Cerebellar cortex (tissue), 1 donor: ENCODE measurements at places on chromosomes 3 and 15.
A peak's percentile ranks its signal among the peaks of the same experiment; 100 is the strongest.

GRCh38 chr15:83396101-83396500, 51.0 kb upstream of the SH3GL3 start:
- DNase-seq, result no peak

- no peak for DNase-seq
Observed at GRCh38 chr3:182967218-182968204, 12.8 kb downstream of the DCUN1D1 start.

GRCh38 chr3:11735638-11736037, 91.9 kb upstream of the VGLL4 start:
- no peak for DNase-seq

DNA sequence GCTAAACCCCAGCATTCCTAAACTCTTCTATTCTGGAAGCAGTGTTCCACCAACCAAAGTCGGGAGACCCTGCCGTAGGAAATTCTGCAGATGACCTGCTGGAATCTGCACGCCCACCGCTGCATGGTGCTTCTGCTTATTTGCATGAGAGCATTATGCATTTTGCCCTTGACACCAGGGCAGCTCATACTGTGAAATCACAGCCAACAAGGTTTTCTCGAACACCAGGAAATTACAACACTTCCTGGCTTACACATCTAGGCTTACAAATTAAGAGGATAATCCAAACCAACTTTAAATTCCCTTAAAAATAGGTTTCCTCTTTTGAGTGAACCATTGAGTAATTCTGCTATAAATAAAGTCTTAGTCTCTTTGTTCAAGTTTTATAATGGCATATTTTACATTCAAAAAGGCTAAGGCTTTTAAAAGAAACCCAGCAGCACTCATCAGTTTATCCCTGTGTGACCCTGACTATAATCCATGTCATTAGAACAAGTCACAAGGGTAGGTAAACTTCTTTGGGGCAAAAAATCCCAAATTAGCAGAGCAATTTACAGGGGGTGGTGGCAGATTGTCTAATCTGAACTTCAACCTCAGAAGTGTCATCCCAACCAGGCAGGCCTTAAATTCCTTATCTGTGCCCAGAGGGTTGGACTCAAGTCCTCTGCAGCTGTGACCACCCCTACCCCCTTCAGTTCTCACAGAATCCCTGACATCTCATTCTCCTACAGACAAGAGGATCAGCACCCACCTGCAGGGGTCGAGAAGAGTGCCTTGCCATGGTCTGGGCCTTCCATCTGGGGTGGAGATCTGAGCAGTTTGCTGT, 33.5 kb upstream of the RBP1 start:
- no peak for DNase-seq

- DNase-seq, result no peak
Observed at GRCh38 chr3:123157209-123157597, 44.5 kb upstream of the SEC22A start.

GRCh38 chr3:55264919-55265318, 222.2 kb downstream of the WNT5A start:
- no peak for DNase-seq

DNA sequence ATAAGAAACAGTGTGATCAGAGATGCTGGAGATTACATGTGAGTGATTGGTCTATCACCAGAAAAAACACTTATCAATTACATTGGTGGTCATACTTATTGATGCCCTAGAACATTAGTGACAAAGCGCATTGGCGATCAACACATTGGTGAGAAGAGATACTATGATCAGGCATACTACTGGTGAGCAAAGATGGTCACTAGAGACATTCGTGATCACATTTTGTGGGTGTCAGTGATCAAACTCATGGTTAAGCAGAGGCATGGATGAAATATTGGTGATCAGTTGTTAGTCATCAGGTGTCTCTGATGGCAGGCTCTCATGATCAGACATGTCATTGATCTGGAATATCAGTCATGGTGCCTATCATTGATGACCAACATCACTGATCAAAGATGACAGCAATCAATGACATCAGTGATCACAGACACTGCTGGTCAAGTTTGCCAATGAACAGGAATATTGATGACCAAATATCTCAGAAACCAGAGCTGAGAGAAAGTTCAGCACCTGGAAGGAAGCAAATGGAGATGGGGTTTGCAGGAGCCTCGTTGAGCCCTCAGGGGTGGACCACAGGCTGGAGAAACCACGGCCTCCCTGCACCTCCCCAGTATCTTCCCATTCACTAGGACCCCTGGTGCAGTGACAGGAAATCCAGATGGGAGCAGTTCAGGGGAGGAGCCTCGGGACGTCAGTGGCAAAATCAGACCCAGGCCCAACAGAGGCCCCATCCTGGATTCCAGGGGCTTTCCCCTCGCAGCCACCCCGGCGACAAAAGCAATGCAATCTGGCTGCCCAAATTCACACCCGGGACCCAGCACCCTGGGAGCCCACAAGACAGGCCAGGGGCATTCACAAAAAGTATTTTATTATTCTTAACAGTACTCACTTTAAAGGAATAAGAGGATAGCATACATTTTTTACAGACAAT, 12.2 kb upstream of the DNAJB8 start:
- DNase-seq, result no peak

DNA sequence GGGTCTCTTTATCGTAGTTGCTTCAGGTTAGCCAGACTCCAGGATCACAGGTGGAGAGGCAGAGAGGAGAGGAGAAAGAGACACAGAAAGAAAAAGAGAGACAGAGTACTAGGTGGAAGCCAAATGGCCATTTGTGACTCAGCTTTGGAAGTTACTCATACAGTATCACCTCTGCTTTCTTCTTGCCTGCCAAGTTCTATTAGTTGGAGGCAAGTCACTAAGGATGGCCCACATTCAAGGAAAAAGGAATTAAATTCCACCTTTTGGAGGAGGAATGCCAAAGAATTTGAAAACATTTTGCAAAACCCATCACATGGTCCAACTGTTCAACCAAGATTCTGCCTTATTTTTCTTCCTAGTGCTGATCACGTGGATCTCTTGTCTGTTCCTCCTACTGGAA, 291.1 kb downstream of the CHL1 start:
- DNase-seq, result no peak

DNA sequence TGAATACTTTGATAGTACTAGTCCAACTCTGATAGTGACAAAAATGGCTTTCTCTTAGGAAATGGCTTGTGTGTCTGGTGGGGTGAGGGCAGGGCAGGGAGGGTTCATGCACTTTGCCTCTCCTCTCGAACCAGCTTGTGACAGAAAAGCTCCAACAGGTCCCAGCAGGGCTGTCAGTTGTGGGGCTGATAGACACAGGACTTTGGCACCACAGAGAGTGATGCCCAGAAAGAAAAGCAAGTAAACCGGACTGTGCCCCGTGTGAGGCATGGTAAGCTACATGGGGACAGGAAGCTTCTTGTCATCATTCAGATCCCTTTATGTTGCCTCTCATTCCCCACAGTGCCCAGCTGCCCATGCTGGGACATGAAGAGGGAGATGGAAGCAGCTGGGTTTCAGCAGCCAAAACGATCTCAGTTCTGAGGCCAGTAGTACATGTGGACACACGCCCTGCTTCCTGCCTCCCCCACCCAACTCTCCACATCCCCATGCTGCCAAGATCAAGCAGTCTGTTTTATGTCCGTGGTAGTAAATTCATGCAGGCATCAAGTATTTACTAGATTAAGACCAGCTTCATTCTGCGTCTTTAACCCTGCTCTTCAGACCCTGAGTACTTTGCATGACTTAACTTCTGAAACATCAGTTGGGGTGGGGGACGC, 29.7 kb upstream of the LIPC start:
- DNase-seq, result peak; percentile 46

DNA sequence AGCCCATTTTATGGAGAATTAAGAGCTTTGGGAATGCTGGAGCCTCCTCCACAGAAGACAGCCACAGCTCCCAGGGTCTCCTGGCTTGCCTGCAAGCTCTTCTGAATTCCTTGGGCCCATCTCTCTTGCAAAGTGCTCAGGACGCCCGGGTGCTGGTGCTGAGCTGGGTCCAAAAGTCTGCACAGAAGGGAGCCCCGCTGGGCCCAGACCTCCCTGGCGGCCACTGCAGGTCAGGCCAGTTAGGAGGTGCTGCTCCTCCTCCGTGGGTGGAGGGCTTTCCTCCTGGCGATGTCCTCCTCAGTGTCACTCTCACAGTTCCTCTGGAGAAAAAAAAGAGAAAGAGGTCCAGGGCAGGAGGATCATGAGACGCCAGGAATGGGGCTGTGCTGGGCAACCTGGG, 74.5 kb upstream of the HERC1 start:
- no peak for DNase-seq

DNA sequence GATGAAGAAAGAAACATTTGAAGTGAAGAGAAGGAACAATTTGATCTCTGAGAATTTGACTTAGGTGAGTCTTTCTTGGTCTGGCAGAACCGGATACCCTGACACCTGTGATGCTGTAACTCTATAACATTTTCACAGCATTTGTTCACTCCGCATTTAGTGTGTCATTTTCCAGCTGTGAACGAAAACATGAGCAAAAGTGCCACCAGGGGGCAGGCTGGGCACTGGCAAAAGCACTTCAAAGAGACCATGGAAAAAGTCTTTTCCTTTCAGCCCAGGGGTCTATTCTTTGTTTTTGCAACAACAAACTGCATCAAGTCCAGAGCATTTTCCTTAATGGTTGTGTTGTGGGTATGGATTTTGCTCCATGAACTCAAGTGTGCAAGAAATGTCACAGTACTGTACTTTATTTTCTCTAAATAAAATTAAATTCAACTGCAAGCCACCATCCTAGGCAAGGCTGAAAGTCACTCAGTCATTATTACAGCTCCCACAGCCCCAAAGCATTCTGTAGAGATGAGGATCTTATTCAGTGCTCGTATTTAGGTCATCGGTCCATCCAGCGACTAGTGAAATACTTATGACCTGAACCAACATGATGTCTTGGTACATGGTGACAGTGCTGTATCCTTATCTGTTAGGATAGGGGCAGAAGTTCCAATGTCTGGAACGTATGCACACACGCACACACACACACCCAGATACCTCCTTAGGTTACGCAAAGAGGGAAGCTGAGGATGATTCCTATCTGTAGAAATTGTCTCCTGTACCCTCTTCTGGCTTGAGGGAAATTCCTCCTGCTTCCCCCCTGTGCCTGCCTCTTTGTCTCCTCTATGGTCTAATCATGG, 125.5 kb downstream of the GADL1 start:
- peak; percentile 38 for DNase-seq
